Fibroblast of the aortic adventitia (primary cell): ENCODE measurements at places on chromosomes 12 and 14. TPM values are rescaled to one million over a fixed set of nuclear protein-coding genes. Genes with fewer than 3 reads are reported as not detected.
A peak's percentile ranks its signal among the peaks of the same experiment; 100 is the strongest.

Gene MIP
- not detected in 2 replicates for total RNA-seq

DNA sequence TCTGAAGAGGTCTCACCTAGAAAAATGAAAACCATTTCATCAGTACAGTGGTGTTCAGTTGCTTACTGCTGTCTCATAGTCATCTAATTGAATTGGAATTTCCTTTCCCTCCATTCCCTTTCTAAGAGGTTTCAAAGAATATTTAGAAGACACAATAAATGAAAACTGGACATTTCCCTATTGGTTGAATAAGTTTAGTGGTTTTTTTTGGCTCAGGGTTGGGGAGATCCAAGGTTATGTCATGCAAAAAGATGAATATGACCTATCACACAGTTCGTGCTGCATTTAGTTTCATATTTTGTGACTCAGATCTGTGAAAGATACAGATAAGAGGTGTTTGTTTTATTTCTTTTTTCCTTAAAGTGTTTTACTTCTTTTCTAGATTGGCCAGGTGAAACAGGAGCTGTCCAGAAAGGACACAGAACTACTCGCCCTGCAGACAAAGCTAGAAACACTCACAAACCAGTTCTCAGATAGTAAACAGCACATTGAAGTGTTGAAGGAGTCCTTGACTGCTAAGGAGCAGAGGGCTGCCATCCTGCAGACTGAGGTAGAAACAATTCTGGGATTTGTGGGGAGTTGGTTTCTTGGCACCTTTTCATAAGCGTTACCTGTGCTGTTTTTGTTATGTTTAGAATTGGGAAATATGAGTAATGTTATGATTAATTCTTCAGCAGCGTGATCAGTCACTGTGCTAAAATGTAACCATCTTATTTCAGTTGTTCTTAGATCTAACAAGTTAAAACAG is 124.6 kb downstream of the ERC1 start:
- DNase-seq, result peak; percentile 73

Gene PAWR
- 15.0 and 57.6 TPM in 2 replicates for total RNA-seq

GRCh38 chr12:26028953-26029735 is 70.7 kb downstream of the RASSF8 start:
- DNase-seq, result peak; percentile 85

- peak; percentile 61 for DNase-seq
Measured at GRCh38 chr12:53223389-53224060, 8.5 kb downstream of the RARG start.

DNA sequence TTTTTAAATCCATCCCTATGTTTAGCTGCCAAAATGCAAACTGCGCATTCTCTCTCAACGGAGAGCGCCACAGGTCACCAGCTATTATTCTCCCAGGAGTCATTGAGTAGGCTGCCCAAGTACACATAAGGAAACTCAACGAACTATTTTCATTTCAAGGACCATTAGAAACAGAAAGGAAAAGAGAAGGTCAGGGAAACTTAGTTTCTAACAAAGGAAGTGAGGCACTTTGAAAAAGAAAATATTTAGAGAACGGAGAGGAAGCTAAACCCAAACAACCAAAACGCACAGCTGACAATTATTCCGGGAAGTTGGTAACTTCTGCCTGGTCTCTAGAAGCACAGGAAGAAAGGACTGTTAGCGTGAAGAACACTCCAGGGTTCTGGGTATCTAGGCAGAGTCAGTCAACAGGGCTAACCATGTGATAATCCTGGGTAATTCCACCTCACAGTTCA is 23.5 kb downstream of the GPHB5 start:
- DNase-seq, result no peak

Gene CIDEB
- 1.9 and 4.2 TPM in 2 replicates for total RNA-seq

- no peak for DNase-seq
Measured at GRCh38 chr12:104376650-104377513, 73.3 kb downstream of the EID3 start.

GRCh38 chr14:53999061-53999488 is 42.5 kb upstream of the BMP4 start:
- peak; percentile 73 for DNase-seq

DNA sequence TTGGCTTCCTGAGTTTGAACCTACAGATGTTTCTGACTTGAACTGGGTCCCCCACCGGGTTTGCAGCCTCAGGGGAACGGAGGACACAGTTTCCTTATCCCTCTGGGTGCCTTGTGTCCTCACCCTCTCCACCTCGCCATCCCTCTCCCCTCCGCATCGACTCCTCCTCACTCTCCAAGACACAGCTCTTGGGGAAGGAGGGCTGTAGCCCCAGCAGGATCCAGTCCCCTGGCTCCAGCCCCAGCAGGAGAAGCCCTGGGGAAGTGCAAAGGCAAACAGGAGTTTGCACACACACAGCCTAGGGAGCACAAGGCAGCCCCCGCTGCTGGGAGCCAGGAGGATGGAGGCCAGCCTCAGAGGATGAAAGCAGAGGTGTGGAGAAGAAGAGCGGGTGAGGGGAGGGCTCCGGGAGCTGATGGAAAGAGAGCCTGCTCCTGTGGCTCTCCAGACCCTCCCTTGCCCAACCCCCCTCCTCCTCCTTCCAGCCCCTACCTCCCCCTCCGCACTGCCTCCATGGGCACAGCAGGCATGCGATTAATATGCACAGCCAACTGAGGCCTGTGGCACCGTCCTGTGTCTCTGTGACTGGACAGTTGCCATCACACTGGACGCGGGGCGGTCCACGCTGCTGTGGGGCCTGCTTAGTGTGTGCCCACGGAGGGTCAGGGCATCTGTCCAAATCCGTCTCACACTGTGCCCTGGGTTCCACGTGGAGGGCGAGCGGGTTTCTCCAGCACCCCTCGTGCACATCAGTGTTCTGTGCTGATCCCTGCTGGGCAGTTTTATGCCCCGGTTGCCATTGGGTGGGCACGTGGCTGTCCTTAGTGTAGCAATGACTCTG is 193.7 kb upstream of the DIO3 start:
- DNase-seq, result no peak

- peak; percentile 23 for DNase-seq
Measured at GRCh38 chr14:55977392-55978150, 140.6 kb upstream of the PELI2 start.

DNA sequence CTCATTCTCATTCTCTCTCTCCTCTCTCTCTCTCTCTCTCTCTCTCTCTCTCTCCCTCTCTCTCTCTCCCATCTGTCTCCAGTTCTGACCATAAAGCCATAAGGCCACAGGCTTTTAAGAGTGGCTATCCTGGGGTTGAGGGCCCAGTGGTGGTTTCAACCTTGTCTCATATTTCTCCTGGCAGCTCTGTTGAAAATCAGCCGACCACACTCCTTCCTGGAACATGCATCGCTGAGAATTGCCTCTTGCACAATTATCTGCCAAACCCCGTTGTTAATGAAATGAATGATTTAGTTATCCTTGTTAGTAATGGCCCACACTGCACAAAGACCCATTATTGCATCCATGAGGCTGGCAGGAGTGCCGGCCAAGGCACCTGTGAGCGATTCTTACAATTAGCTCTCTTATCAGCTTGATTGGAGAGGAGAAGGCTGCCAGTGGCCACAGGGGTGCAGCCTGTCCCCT is 30.4 kb upstream of the KCNA5 start:
- peak; percentile 25 for DNase-seq

Gene SERPINA9
- total RNA-seq, result not detected in 2 replicates

Gene FKBP11
- total RNA-seq, result 4.8 and 23.8 TPM in 2 replicates
